ENCODE measurements at places on chromosomes 7 and 10. TPM values are rescaled to one million over a fixed set of nuclear protein-coding genes. Genes with fewer than 3 reads are reported as not detected.

- H3K4me3 ChIP-seq: no peak overlapping the region
- no peak overlapping the region for H3K27ac ChIP-seq
- H3K4me1 ChIP-seq: peaks cover 2% of the 10 kb centered on the region
- H3K27me3 ChIP-seq: no peaks in the 10 kb centered on the region
- DNase-seq: no peak
Observed at GRCh38 chr7:77245015-77245755, 45.6 kb upstream of the FGL2 start.

- H3K27me3 ChIP-seq: no peaks in the 10 kb centered on the region
- no peak for DNase-seq
- no peak overlapping the region for H3K4me3 ChIP-seq
- H3K36me3 ChIP-seq: no peaks in the 10 kb centered on the region
Observed at GRCh38 chr10:58578366-58578765, 65.7 kb downstream of the BICC1 start.

DNA sequence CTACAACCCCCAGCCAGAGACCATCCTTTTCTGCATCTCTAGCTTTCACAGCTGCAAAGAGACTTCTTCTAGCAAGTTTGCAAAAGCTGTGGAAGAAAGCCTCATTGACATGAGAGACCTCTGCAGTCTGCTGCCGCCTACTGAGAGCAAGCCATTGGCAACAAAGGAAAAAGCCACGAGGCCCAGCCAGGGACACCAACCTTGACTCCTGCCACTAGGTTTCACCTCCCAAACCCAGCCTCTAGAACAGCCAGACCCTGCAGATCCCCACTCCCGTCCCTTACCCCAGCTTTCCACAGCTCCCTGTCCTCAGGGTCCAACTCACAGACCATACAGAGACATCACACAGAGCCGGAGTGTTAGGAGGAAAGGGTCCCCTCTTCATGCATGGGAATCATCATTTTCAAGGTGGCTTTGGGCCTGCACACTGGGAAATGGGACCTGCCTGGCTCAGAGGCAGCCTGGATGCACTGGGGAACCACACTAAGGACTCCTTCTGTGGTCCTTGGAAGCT, 14.6 kb upstream of the C10orf53 start:
- H3K27ac ChIP-seq: no peak overlapping the region
- no peak for DNase-seq
- H3K4me3 ChIP-seq: no peak overlapping the region
- H3K4me1 ChIP-seq: no peaks in the 10 kb centered on the region
- no peaks in the 10 kb centered on the region for H3K36me3 ChIP-seq

DNA sequence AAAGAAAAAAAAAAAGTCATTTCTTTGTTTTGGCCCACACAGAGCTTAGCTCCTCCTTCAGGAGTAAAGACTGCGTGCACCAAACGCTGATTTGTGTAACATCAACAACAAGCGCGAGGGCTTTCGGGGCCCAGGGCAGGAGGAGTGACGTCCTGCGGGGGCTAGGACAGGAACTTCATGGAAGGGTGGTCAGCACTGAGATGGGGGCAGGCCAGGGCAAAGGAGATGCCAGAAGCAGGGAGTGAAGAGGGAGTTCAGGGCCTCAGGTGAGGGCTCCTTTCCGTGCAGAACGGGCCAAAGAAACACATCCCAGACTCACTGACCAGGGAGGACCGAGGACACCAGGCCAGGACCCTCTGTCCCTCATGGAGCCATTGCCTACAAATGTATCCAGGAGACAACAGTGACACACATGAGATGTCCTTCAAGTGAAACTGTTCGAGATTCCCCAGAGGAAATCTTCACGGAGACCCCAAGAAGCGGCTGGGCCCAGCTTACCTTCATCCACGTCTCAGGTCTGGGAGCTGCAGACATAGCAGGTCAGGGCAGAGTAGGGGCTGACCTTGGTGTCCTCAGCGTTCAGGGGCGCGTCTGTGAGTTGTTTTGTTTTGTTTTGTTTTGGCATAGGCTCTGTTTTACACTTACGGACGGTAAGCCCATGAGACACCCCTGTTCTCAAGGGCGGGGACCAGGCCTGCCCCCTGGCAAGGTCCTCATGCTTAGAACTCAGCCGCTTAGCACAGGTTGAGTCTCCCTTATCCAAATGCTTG, 30.4 kb upstream of the SHH start:
- no peak overlapping the region for H3K27ac ChIP-seq
- no peaks in the 10 kb centered on the region for H3K36me3 ChIP-seq
- DNase-seq: no peak

DNA sequence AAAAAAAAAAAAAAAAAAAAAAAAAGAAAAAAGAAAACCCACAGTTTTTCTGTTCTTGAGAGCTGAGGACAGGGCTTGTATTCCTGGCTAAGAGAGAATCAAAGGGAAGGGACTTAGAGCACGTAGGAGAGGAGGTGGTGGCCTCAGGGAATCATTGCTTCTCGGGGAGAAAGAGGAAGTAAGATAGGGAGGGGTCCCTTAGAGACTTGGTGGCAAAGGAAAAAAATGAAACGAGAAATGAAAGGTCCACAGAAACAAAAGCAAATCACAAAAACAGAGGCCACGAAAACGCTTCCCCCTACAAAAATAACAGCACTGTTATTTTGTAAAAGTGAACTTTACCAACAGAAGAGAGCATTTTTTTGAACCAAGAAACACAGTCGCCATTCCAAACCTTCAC, 323.1 kb upstream of the GALNT17 start:
- no peak for DNase-seq
- no peaks in the 10 kb centered on the region for H3K27me3 ChIP-seq

DNA sequence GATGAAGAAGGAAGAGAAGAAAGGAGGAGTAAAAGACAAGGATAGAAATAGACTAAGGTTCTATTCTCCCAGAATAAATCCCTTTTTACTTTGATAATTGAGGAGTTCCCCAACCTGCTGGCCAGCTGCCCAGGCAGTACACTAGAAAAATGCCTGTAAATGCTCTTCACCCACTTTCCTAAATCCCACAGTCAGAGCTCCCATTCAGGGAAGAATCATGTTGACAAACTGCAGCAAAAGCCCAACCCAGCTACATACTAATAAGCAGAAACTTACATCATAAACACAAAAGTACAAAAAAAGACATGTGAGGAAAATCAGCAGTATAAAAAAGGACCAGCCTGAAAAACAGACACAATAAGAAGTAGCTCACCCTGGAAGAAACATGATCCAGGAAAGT, 15.8 kb upstream of the KDM7A start:
- no peak for DNase-seq
- no peaks in the 10 kb centered on the region for H3K27me3 ChIP-seq
- H3K4me3 ChIP-seq: no peak overlapping the region
- H3K4me1 ChIP-seq: no peaks in the 10 kb centered on the region
- no peaks in the 10 kb centered on the region for H3K36me3 ChIP-seq

Gene BAG3
- 23.7 TPM for total RNA-seq

All from T-cell (primary cell).